Activated CD4-positive, alpha-beta T cell treated with anti-CD3 and anti-CD28 coated beads, Interleukin-2, Interleukin-4, amounts not matched to agents 100 ng/mL and 50 ng/mL, durations not matched to agents 16 hours and 8 hours (primary cell): ENCODE measurements at places on chromosomes 4 and X.

- DNase-seq = no peak
Measured at GRCh38 chr4:99657798-99658197, at the start of gene C4orf54. C4orf54 (minus strand) TSS chr4:99657828; CDS start chr4:99654648, 3,180 bp downstream.

DNA sequence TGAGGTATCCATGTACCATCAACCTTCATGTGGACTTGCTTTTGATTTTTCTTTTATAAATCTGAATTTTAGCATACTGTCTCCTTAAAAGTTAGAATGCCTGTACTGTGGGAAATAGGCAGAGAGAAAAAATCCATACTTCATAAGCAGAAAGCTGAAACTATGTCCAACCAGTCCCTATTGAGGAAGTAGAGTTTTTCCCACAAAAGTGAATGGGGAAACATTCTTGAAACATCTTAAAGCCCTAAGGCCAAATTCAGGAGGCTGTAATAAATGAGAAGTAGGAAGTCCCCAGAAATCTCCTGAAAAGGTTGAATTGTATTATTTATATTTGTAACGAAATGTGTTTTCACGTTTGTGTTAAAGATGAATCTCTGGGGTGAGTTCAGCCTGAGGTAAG, 56.3 kb downstream of the ENOX2 start:
- no peak for DNase-seq

DNA sequence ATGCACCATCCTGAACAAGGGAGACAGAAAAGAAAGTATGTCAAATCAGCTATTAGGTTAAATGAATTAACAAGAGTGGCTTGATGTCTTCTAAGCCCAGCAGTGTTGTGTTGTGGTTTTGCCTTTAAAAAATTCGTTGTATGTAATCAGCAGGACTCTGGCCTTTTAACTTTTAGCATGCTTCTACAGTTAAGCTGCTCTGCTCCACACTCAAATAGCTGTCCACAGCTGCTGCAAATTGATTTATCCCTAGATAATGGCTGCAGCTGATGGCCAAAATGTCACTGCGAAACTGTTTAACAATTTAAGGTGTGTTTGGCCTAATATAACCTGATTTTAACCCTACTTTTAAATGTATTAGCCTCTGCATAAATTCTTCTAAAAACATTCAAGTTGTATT, 85.8 kb downstream of the CXXC4 start:
- DNase-seq = no peak

- DNase-seq = no peak
Measured at GRCh38 chrX:45794323-45794994, 593.8 kb upstream of the DIPK2B start.

GRCh38 chr4:138798404-138798803, 217.2 kb upstream of the NOCT start:
- DNase-seq = no peak

GRCh38 chr4:101127176-101127790, 220.0 kb downstream of the PPP3CA start:
- DNase-seq = no peak

DNA sequence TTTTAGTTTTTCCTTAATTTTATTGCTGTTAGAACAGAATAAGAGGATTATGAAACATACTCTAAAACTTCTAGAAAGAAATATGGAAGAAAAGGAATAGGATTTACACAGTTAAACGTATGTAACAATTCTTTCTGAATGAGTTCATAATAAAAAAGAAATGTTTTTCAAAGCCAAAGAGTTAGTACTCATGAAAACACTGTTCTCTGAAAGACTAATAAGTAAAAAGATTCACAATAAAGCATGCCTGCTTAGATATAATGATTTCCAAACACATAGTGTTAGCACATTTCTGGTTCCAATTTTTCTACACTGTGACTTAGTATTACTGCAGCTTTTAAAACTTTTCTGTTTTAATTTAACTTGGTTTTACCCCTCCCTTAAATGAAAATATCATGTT, 49.8 kb upstream of the PRSS48 start:
- no peak for DNase-seq

- DNase-seq = no peak
Measured at GRCh38 chr4:68630371-68630770, 40.1 kb downstream of the UGT2B15 start.

DNA sequence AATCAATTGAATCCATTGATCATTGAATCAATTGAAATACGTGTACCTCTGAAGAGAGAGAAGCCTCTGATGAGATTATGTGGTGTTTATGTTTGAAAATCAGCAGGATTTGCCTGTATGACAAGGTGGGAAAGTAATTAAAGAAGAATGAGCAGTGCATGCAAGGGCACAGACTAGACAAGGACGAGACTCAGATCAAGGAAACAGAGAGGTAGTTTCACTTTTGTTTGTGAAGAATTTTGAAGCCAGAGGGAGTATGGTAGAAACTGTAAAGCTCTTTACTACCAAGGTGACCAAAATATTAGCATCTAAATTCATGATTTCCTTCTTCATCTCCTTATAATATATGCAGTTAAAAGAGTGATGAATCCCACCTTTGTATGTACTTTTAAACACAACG, 1830.0 kb upstream of the IGFBP7 start:
- DNase-seq = no peak

GRCh38 chr4:147616849-147617172, 386 bp upstream of the TMEM184C start:
- no peak for DNase-seq

DNA sequence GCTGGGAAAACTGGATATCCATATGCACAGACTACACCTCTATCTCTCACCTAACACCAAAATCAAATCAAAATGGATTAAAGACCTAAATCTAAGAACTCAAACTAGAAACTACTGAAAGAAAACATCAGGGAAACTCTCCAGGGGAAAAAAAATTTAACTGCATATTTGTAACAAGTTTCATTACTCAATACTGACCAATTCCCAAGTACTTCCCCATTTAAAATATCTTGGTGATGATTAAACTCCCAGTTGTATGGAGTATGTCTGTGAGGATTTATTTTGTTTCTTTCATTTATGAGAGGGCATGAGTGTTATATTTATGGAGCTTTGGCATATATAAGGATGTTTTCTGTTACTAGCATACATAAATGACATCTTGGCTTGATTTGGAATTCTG, 112.3 kb upstream of the IL15 start:
- DNase-seq = no peak
